ENCODE measurements at places on chromosomes 7 and 10. TPM values are rescaled to one million over a fixed set of nuclear protein-coding genes. Genes with fewer than 3 reads are reported as not detected.
A peak's percentile ranks its signal among the peaks of the same experiment; 100 is the strongest.

DNA sequence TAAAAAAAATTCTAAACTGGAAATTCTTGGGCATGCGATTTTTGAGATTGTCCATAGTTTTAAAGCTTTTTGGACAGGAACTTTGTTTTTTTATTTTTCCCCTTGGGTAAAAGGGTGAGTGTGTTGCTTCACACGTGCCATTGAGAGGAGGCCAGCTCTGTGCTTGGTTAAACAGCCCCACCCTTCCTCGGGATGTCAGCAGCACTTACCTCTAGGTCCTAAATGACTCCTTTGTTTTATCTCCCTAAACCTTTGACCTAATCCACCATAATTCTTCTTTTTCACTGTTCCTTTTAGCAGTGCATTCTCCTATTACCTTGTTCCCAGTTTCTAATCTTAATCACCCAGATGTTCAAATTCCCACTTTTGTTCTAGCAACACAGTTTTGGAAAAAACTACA is 83.5 kb downstream of the SEMA3D start:
- no peak for DNase-seq

GRCh38 chr10:77305650-77306632 is 331.7 kb downstream of the KCNMA1 start:
- peak; percentile 43 for DNase-seq

GRCh38 chr10:86535132-86535882 is 13.7 kb upstream of the WAPL start:
- DNase-seq = no peak

The PSD gene
- total RNA-seq = 1.3 TPM

The BAIAP2L1 gene
- total RNA-seq = 1.1 TPM

- peak; percentile 90 for DNase-seq
Observed at GRCh38 chr7:85068799-85069198, 118.1 kb downstream of the SEMA3D start.

DNA sequence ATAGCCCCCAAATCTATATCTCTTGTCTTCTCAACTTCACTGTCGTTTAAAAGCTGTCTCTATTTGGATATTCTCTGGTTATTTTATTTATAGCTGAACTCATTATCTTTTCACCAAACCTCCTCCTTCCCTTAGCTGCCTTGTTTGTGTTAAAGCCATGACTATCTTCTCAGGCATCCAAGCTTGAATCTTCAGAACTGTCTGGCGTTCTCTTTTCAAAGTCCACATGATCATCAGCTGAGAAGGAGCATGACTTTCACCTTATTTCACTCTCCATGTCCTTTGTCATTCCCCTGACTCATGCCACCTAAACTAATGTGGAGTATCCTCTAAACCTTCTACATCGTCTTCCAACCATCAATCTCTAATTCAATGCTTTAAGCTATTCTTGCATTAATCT is 5.7 kb upstream of the GLCCI1 start:
- peak; percentile 13 for DNase-seq

- no peak for DNase-seq
Observed at GRCh38 chr10:133131734-133132472, 28.1 kb upstream of the KNDC1 start.

DNA sequence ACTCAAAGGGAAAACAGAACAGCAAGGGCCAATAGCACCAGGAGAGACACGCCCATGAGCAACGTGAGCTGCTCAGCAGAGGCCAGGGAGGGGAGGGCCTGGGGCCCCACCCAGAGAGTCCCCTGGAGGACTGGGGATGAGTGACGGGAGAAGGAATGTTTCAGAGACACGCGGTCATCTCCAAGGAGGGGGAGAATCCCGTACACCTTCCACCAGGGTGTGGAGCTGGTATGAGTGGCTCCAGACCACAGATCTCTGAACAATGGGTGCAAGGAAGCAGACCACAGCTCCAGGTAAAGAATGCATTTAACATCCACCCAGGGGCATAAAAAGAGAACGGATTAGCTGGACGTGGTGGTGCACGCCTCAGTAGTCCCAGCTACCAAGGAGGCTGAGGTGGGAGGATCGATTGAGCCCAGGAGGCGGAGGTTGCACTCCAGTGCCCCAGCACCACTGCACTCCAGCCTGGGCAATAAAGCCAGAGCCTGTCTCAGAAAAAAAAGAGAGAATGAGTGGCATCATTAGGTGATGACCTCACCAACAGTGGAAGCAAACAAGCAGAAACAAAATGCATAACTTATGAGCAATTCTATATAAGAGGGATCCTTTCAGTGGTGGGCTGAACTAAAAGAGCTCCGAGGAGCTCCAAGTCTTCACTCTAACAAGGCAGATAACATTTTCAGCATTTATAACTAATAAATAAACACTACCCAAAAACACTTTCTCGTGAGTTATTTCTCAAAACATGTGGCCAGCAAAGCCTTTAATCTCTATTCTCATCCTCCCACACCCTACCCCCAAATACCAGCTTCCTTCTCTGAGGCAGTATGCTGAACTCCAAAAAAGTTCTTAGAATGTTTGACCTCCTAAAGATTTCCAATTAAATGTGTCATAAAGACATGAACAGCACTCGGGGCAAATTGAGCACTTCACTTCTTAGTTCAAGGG is 12.5 kb downstream of the PSAP start:
- peak; percentile 23 for DNase-seq

The GPER1 gene
- total RNA-seq = 6.4 TPM

The WNT2 gene
- 9.9 TPM for total RNA-seq

The ECHDC3 gene
- 0.98 TPM for total RNA-seq

The HOXA11 gene
- total RNA-seq = not detected

GRCh38 chr7:140297192-140297591 is 101.1 kb downstream of the SLC37A3 start:
- no peak for DNase-seq

DNA sequence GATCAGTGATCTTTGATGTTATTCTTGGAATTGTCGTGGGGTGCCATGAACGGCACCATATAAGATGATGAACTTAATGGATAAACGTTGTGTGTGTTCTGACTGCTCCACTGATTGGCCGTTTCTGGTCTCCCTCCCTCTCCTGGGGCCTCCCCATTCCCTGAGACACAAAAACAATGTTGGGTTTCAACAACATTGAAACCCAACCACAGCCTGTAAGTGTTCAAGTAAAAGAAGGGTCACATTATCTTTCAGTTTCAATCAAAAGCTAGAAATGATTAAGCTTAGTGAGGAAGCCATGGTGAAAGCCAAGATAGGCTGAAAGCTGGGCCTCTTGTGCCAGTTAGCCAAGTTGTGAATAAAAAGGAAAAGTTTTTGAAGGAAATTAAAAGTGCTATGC is 19.5 kb downstream of the EN2 start:
- no peak for DNase-seq

GRCh38 chr10:5659702-5660528 is 6.5 kb downstream of the ASB13 start:
- DNase-seq = peak; percentile 43

DNA sequence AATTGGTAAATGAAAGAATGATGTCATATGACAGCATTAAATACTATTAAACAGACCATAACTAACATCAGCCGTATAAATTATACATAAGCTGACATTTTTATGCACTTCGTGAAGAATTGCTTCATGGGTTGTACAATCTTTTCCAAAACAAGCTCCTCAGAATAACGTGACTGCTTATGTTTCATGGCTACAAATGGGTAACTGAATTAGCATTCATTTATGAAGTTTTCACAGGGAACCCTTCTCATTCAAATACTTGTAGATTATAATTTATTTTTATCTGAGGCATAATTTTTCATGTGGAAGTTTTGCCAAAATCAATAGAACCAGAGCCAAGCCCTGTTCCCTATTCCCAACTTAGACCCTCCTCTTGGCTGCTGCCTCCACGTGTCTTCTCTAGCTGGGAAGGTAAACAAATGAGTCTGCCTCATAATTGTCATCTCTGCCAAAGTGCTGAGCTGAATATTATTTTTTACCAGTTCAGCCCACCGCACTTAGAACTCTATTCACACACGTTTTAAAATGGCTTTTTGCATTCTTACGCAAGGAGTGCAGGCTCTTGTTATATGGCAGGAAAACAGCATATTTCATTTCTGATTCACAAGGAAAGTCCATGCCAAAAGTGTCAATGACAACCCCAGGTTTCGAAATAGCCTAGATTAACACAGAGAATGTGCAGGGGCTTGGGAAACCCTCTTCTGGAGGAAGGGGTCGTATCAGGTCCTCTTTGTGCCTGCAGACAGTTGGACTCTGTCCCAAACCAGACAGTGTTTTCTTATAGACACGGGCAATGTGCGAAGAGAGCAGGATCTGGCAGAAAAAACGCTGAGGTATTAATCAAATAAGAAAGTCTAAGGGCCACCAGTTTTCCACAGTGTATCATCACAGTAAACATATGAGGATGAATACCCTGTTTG is 370.7 kb upstream of the MGMT start:
- peak; percentile 99 for DNase-seq

GRCh38 chr10:48545462-48546145 is 59.3 kb downstream of the ARHGAP22 start:
- no peak for DNase-seq

The VPS50 gene
- total RNA-seq = 50.0 TPM

The STK31 gene
- 0.33 TPM for total RNA-seq

GRCh38 chr10:21203473-21204107 is 306.5 kb upstream of the NEBL start:
- DNase-seq = no peak

GRCh38 chr7:102018876-102019275 is 201.4 kb downstream of the CUX1 start:
- no peak for DNase-seq

- no peak for DNase-seq
Observed at GRCh38 chr7:36338256-36338655, 51.4 kb upstream of the ANLN start.

- DNase-seq = peak; percentile 32
Observed at GRCh38 chr7:20440472-20441105, 109.9 kb downstream of the ITGB8 start.

GRCh38 chr10:6678956-6679355 is 98.9 kb upstream of the PRKCQ start:
- DNase-seq = no peak

DNA sequence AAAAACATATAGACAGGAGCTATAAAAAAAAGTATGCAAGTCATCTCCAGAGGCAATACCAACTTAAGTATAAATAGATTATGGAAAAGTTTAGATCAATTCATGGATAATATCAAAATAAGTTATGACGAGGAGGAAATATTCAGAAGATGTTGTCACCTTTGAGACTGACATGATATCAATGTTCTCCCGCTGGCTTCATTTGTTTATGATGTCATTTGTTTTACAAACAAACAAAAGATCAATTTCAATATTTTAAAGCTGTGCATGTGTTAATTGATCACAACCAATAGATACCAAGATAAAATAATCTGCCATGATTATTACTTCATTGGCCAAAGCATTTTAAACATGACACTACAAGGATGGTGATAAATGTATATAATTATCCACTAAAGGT is 43.5 kb downstream of the SLC16A12 start:
- DNase-seq = no peak

DNA sequence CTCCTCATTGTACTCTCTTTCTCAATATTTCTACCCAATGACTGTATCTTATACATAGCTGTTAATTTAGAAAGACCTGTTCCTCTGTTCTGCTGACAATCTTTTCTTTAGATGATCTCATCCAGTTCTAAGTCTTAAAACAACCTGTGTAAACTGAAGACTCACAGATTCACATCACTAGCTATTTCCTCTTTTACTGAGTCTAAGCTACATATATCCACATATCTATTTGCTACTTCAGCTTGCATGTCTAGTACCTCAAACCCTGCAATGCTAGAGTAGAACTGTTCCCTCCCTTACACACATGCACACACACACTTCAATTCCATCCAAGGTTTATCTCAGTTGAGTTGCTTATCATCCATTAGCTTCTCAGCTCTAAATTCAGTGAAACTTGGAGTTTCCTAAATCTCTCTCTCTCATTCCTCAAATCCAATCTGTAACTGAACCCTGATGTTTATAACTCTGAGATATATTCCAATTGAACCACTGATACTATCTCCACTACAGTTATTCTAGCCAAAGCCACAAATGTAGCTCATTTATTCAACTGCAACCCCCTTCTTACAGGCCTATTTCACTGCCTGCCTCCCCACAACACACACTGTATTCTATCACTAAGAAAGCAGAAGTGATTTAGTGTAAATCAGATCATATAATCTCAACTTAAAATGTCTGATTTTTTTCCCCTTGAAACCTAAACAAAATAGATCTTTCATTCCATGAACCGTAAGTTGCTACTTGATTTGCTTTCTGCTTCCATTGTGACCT is 1036.8 kb upstream of the POT1 start:
- DNase-seq = no peak

DNA sequence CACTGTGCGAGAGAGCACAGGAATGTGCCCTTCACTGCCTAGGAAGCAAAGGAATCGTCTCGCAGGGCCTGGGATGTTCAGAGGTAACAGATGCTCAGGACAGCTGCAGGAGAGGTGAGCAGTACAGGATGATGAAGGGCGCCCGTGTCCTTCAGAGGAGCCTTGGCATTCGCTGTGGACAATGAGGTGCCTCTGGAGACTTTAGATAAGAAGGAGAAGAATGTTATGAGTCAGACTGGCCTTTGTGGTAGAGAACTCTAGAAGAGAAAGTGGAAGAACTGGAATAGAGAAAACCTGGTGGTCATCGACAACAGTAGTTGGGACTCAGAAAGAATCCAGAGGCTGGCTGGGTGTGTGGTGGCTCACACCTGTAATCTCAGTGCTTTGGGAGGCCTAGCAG is 64.4 kb upstream of the LEP start:
- peak; percentile 17 for DNase-seq

GRCh38 chr10:80453842-80454512 is at the start of gene TSPAN14:
TSS of gene TSPAN14 (plus strand) at chr10:80454310. CDS start at chr10:80489234, 34,924 bp downstream.
- DNase-seq = peak; percentile 79

The NKX6-2 gene
- total RNA-seq = not detected

- no peak for DNase-seq
Observed at GRCh38 chr7:68610701-68611100, 987.6 kb upstream of the AUTS2 start.
